ENCODE measurements at places on chromosomes 5 and 9.
A peak's percentile ranks its signal among the peaks of the same experiment; 100 is the strongest.

GRCh38 chr5:67156976-67157583, 39.5 kb downstream of the CD180 start:
- peak; percentile 12 for DNase-seq

- DNase-seq: no peak
These were observed 13.5 kb downstream of the NSD1 start for GRCh38 chr5:177146891-177147638.

GRCh38 chr5:131064669-131065371, 100.2 kb downstream of the HINT1 start:
- DNase-seq: no peak

GRCh38 chr5:156706631-156707030, 143.5 kb upstream of the PPP1R2B start:
- DNase-seq: no peak

GRCh38 chr9:12801663-12802062, 26.8 kb downstream of the LURAP1L start:
- no peak for DNase-seq

GRCh38 chr9:114592356-114592755, 4.8 kb downstream of the ATP6V1G1 start:
- no peak for DNase-seq

GRCh38 chr5:87231037-87231808, 36.5 kb upstream of the RASA1 start:
- no peak for DNase-seq

DNA sequence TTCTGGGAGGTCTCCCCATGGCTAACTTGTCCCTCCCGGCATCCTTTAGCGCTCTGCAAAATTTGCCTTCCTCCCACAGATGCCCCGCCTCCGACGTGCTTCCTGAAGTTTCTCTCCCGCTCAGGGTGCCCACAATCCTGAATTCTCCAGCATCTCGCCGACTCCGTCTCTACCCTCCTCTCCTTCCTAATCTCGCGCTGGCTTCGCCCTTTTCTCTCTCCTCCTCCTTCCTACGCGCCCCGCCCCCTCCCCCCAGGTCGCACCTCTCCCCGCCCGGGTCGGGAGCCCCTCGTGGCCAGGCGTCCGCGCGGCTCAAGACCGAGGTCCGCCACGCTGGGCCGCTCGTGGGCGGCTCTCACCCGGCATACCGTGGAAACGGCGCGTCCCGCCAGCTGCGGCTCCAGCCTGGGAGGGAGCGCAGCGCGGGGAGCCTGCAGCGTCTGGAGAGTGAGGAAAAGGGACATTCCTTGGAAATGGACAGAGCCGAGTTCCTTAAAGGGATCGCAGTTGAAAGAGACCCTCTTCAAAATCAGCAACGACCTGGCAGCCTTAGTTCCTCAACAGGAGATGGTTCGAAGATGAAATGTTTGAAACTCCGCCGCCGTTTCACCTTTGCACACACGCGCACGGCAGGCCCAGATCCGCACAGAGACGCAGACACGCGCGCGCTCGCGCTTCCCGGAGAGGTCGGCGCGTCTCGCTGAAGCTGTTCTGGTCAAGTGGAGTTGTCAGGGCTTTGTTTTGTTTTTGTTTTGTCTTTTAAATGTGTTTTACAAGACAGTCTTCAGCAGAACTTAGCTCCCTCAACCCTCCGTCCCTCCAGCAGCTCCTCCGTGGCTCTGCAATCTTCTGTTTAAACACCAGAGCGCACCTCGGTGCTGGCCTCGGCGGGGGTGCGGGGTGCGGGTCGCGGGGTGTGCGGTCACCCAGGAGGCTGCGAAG, 5.0 kb upstream of the IRX2 start:
- DNase-seq: no peak

GRCh38 chr5:62042007-62042406, 264.0 kb upstream of the KIF2A start:
- DNase-seq: no peak
